LNCaP clone FGC (cell line): ENCODE measurements at places on chromosomes 4 and X.
A peak's percentile ranks its signal among the peaks of the same experiment; 100 is the strongest.

- no peak for DNase-seq
These were observed 662 bp downstream of the APBB2 start for GRCh38 chr4:41213625-41214135.

- DNase-seq, result no peak
These were observed 16.4 kb downstream of the TASL start for GRCh38 chrX:30561191-30561590.

DNA sequence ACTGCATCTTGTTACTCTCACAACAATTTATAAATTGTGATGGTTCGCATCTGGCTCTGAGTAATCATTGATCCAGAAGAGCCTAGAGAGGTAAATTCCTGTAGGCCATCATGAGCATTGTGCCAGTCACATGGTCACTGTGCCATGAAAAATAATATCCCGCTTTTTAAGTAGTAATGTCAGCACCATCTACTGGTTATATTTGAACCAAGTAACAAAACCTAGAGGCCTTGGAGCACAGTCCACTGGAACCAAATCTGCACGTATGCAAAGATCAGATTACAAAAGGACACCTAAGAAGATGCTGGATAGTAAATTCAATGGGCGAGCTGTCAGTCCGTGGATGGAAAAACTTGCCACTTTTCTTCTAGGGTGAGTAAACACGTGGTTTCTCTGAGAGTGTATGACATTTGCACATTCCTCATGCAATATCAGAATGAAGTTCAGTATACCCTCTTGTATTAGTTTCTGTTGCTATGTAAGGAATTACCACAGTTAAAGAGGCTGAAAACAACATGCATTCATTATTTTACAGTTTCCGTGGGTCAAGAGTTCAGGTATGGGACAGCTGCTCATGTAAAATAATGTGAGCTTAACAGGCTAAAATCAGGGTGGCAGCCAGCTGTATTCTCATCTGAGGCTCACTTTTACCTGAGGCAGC is 26.8 kb downstream of the FAM114A1 start:
- no peak for DNase-seq

GRCh38 chr4:115154826-115155225 is 41.4 kb upstream of the NDST4 start:
- DNase-seq, result peak; percentile 7

DNA sequence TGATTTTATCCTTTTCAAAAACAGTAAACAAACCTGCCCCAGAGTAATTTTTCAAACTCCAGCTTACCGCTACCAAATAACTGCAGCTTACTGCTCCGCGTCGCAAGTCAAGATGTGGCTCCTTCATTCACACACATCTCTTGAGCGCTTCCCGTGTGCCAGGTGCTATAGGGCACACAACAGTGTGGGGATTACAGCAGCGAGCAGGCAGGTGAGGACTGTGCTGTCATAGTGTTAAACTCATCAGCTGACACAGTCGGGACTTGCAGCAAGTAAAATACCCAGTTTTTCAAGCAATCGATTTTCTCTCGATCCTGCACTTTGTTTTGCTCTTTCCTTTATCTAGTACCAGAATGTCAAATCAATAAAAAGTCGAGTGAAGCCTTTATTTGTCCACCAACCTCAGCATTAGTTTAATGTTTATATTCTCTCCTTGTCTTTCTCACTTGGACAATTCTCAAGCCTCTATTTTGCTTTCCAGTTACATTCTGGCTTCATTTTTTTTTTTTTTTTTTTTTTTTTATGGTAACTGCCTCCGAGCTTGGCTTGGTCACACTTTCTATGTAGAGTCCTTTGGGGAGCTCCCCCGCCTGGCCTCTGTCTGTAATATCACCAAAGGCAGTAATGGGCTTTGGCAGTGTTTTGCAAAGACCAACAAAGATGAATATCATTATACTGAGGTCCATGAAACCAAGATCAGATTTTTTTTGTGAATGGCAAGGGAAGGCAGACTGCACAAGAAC is 8.3 kb upstream of the ASB5 start:
- peak; percentile 73 for DNase-seq

GRCh38 chr4:139300431-139301112 is 733 bp upstream of the NAA15 start:
- DNase-seq, result no peak

GRCh38 chr4:61446941-61447340 is 246.8 kb downstream of the ADGRL3 start:
- DNase-seq, result no peak

DNA sequence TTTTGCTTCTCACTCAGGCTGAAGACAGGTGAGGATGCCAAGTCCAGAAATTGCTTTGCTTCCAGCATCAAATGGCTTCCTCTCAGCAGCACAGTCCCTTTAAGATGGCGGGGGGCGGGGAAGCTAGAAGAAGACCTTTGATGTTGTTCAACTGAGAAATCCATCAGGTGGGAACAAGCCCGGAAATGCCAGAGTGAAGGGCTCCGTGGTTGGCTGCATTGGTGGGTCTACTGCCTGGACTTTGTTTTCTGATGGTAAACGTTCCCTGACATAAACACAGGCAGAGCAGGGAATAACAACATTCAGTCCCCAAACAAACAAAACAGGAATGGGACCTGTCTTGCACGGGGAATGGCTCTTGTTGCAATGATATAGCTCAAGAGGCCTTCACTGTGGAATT is 37.3 kb downstream of the APLN start:
- DNase-seq, result no peak
